ENCODE measurements at places on chromosomes 7 and 10.

GRCh38 chr10:71835671-71836595 lies 15.1 kb downstream of the PSAP start:
- DNase-seq = no peak

DNA sequence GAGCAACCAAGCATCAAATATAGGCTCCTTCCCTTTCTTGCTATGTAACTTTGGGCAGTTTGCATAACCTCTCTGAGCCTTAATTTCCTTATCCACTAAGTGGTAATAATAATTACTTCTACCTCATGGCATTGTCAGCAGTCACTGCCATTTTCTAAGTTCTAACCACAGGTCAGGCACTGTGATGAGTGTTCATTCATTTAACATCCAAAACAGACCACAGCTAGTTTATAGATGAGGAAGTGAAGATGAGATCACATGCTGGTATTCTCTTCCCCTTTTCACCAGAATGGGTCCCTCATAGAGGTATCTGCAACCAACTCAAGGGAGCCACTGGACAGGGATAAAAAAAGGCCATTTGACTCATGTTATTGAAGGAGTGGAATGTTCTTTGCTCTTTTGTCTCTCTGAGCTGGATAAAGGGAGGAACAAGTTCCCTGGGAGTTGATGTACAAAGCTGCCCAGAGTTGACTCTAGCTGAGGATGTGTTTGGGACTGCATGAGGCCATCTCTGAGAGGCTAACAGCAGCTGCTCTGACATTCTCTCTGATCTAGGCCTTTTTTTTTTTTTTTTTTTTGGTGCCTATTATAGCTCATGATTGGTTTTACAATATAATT lies 65.0 kb downstream of the DNAJC12 start:
- no peak for DNase-seq

DNA sequence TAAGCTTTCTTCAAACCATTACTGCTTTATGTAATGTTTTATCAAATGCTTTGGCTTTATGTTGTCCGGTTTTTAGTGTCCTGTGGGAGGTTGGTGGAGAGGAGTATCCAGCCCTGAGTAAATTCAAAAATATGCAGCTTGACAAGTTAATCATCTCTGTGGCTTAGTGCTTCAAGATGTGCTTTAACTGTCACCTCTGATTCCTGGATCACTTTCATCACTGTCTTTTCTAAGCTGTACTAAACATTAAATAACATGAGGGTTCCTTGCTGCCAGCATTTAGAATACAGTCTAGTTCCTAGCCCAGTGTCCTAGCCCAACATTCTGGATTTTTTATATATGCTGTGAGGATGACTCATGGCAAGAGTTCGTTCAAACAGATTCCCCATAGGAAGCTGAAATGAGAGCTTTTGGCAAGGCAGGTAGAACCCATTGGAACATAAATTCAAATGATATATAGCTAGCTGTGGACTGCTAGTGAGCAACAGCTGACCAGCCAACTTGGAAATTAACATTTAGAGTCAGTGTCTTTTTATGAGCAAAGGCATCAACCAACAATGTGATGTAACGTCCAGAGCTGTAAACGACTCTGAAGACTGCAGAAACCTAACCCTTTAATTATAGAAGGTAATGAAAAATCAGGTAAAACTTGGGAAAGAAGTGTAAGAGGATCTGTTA lies 80.6 kb upstream of the OIT3 start:
- DNase-seq = no peak

DNA sequence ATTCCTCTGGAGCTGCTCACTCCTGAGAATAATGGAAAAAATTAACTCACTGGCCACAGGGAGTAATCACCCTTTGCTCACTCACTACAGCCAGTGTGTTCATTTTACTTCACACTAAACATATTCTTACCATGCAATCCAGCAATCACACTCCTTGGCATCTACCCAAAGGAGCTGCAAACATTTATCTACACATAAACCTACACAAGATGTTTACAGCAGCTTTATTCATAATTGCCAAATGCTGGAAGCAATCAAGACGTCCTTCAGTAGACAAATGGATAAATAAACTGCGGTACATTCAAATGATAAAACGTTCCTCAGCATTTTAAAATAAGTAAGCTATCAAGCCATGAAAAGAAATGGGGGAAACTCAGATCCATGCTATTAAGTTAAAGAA lies 34.2 kb upstream of the POM121L12 start:
- DNase-seq = no peak

GRCh38 chr7:93592588-93593266 lies 18.2 kb upstream of the CALCR start:
- no peak for DNase-seq

GRCh38 chr10:128064108-128064969 lies 61.9 kb downstream of the MKI67 start:
- peak; percentile 67 for DNase-seq

DNA sequence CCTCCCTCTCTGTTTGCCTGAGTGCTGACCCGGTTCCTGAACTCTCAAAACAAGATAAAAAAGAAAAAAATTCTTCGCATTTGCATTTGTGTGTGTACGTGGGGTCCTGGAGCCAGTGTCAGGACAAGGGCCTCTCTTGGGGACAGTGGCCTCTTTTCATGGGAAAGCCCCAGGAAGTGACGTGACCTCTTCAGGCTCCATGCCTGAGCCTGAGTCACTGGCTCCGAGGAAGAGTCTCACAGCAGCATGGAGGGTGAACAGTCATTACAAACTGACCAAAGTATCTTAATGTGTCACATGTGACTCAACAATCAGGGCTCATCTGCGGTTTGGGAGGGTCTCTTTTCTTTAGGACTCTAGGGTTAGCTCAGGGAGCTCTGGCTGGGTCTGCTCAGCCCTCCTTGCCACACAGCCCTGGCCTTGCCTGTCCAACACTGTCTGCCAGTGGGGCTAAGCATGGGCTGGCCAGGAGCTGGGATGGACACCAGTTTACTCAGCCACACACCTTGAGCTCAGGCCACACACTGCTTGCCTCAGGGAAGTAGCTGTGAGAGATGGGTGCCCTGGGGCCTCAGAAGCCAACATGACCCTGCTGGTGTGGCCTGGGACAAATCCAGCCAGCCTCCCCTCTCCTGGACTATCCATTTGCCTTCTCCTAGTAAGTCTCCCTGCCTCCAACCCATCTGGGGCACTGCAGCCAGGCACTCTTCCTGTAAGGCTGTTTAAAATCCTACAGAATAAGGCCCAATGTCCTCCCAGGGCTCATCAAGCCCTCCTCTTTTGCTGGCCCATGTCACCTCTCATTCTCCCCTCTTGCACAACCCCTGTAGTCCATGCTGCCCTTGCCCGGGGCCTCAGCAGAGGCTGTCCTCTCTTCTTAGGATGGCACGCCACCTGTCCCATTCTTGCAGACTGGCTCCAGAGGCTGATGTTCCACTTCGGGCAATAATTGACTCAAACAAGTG lies 10.5 kb downstream of the TMEM273 start:
- peak; percentile 38 for DNase-seq

DNA sequence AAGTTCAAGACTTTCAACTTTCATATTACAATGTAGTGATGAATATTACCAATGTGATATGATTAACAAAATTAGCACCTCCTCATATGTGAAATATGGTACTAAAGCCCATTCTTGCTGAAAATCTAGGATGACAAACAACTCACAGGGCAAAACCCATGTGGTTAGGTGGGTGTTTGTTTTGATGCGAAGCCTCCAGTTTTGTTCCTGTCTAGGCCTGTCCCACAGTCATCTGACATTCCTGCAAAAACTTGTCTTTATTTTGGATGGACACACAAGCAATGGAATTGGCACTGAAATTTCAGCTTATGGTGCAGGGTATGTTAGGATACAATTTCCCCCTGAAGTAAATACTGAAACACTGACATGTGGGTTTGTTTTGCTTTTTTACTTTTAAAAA lies 95.3 kb downstream of the PARD3 start:
- DNase-seq = no peak

- no peak for DNase-seq
Measured at GRCh38 chr10:124719213-124719851, 24.8 kb downstream of the FAM53B start.

DNA sequence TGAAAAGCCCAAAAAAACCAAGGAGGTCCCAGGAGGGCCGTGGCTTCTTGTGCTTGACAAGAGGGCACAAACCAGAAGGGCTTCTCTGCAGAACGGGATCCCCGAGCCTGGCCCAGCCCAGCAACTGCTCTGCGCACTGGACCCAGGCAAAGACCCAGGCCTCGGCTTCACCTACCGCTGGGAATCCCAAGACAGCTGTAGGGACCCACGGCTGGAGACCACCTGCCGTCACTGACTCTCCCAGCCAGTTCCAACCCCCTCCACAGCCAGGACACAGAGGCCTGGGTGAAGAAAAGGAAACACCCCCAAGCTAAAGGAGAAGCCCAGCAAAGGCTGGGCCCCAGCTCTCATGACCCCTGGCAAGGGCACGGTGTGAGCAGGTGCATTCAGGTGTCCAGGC lies 24.3 kb downstream of the PDGFA start:
- no peak for DNase-seq

DNA sequence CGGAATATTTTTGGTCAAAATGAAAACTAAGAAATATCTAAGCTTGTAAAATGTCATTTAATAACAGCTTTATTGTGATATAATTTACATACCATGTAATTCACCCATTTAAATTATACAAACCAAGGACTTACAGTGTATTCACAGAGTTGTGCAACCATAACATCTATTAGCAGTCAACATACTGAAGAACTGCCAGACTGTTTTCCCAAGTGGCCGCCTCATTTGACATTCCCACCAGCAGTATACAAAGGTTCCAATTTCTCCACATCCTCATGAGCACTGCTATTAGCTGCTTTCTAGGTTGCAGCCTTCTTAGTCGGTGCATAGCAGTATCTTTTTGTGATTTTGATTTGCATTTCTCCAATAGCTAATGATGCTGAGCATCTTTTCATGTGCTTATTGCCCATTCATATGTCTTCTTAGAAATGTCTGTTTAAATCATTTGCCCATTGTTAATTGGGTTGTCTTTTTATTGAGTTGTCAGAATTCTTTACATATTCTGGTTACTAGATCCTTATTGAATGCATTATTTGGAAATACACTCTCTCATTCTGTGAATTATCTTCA lies 153.0 kb upstream of the FGFR2 start:
- no peak for DNase-seq

DNA sequence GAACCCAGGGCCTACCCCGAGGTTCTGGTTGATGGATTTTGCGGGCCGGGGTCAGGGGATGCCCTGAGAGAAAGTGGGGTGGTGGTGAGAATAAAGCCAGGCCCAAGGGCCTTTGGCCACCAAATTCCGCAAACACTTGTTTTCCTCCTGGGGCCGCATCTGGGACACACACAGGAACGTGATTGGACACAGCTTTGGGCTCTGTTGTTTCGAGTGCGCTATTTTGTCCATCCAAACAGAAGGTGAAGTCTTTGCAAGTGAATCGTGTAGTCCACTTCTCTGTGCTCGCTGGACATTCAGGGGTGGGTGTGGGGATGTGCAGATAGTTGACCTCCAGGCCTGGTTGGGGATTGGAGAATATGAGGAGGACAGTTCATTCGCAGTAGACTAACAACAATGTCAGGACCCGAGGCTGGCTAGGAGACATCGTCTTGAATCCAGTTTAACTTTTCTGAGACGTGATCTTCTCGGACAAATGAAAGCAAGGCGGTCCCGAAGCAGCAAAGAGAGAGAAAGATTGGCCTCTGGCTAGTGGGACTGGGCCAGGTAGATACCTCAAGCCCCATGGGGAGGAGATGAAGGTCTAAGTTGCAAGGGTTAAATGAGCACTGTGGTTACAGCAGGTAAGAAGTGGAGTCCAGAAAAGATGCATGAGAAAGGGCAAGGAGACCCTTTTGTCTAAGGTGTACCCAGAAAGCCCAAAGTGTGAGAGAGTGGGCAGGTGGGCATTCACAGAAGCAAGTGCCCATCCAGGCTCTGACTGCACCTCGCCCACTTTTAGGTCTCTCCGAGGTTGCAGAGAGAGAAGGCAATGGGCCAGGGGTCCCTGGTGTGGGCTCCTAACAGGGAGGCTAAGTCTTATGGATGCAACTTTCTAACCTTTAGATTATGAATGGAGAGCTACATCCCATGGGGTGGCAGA lies 764 bp upstream of the FAM131B start:
- no peak for DNase-seq

- DNase-seq = no peak
Measured at GRCh38 chr7:81956520-81956919, 186.7 kb upstream of the HGF start.

DNA sequence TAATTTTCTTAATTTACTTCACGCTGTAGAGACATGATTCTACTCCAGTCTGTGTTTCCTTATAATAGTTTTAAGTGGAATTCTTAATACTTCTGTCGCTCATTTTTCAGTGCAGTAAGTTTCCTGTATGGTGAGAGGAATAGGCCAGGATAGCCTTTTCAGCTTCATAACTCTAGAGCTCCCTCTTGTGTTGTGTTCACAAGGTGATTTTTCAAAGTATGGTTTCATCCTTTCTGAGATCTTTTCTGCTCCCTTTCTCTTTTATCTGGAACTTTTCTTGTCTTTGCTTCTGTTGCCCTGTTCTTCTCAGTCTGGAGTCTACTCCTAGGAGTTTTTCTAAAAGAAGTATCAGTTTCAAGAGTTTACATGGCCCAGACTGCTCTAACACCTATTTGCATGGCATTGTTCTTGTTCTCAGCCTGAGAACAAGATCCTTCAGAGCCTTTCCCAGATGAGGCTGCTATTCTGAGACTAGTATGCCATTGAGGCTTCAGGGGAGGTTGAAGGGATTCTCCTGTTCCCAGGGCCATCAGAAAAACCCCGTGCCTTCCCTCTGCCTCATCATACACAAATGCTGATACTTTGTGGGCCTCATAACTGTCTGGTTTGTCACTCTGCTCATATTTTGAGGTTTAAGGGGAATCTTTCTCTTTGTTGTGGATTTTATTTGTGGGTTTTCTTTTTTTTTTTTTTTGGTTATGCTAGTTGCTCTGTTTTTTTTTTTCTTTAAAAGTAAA lies 21.8 kb downstream of the NET1 start:
- DNase-seq = no peak

DNA sequence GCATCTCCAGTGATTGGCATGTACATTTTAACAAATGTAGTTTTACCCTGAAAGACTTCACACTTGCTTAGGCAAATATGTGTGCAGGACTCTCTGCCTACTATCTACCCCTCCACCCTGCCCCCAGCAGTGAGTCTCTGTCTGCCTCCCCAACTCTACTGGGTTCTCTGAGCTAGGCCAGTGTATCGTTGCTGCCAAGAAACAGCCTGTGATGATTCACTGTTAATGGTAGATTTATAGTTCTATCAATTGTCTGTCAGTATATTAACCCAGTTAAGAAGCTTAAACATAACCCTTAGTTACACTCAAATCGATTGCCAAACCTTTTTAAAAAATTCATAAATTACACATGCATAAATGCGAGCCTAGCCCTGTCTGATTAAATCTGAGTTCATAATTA lies 137.0 kb downstream of the SND1 start:
- DNase-seq = no peak

DNA sequence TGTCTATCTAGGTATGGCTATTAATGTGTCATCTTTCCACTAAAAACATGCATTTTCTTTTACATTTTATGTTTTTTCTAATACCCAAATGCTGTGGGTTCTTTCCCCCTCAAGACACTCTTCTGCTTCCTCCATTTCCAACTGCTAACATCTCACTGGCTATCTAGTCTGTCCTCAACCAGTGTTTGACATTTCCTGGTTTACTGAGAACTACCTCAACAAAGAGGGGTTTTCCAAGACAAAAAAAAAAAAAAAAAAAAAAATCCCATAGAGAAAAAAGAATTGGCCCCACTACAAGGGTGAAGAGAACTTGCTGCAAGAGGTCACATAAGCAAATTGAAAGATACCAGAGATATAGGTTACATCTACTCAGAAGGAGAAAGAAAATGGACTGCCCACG lies 359.7 kb downstream of the CRPPA start:
- DNase-seq = no peak

- DNase-seq = no peak
Measured at GRCh38 chr10:90849956-90850749, 7.7 kb downstream of the HTR7 start.

All from activated CD4-positive, alpha-beta T cell treated with anti-CD3 and anti-CD28 coated beads for 24 hours (primary cell).